HepG2 (cell line): ENCODE measurements at places on chromosomes 12 and 14. TPM values are rescaled to one million over a fixed set of nuclear protein-coding genes. Genes with fewer than 3 reads are reported as not detected.
A peak's percentile ranks its signal among the peaks of the same experiment; 100 is the strongest.

ZBTB42 gene
- total RNA-seq: 3.2 and 4.2 TPM in 2 replicates

KRT83 gene
- total RNA-seq: not detected in 2 replicates

C3AR1 gene
- total RNA-seq: not detected in 2 replicates

DLGAP5 gene
- total RNA-seq: 55.8 and 80.1 TPM in 2 replicates

TULP3 gene
- 11.2 and 11.8 TPM in 2 replicates for total RNA-seq

KCNMB4 gene
- 0.84 and 1.7 TPM in 2 replicates for total RNA-seq

CDKL1 gene
- 5.1 and 7.9 TPM in 2 replicates for total RNA-seq

ERBB3 gene
- total RNA-seq: 55.2 and 93.6 TPM in 2 replicates

- peak overlapping the region; percentile 84 for H3K27ac ChIP-seq
- peak overlapping the region; percentile 91 for H3K4me3 ChIP-seq
- peaks cover 32% of the 10 kb centered on the region for H3K4me1 ChIP-seq
- H3K27me3 ChIP-seq: no peaks in the 10 kb centered on the region
- DNase-seq: no peak
Measured at GRCh38 chr12:752695-753610, 574 bp downstream of the WNK1 start.

GRCh38 chr14:104666981-104667380, 22.4 kb upstream of the INF2 start:
- no peaks in the 10 kb centered on the region for H3K36me3 ChIP-seq
- no peaks in the 10 kb centered on the region for H3K27me3 ChIP-seq
- no peak for DNase-seq
- no peak overlapping the region for H3K4me3 ChIP-seq
- peaks cover 42% of the 10 kb centered on the region for H3K4me1 ChIP-seq

GRCh38 chr12:5138256-5138655, 94.6 kb downstream of the KCNA5 start:
- no peaks in the 10 kb centered on the region; the same call in 1 of the 2 replicates for H3K4me1 ChIP-seq
- DNase-seq: no peak
- no peak overlapping the region for H3K4me3 ChIP-seq
- H3K36me3 ChIP-seq: no peaks in the 10 kb centered on the region

- H3K4me3 ChIP-seq: no peak overlapping the region
- no peak for DNase-seq
- H3K27me3 ChIP-seq: no peaks in the 10 kb centered on the region
Measured at GRCh38 chr12:119578112-119578511, 15.5 kb upstream of the TMEM233 start.

DNA sequence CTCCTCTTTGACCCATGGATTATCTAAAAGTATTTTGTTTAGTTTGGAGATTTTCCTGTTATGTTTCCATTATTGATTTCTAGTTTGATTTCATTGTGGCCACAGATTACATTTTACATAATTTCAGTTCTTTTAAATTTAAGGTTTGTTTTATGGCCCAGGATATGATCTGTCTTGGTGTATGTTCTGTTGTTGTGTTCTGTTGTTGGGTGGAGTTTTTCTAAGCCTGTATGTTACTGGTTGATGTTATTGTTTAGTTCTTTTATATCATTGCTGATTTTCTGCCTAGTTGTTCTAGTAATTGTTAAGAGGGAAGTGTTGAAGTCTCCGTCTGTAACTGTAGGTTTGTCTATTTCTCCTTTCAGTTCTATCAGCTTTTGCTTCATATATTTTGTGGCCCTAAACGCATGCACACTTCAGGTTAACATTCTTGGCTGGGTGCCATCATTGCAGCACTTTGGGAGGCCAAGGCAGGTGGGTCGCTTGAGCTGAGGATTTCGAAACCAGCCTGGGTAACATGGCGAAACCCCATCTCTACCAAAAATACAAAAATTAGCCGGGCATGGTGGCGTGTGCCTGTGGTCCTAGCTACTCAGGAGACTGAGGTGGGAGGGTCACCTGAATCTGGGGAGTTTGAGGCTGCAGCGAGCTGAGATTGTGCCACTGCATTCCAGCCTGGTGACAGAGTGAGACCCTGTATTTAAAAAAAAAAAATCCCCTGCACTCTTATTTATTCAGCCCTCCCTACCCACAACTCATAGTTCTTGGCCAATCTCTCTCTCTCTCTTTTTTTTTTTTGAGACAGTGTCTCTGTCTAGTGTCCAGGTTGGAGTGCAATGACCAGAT, 28.1 kb upstream of the CFL2 start:
- H3K27me3 ChIP-seq: no peaks in the 10 kb centered on the region
- no peak for DNase-seq
- no peak overlapping the region for H3K27ac ChIP-seq
- H3K36me3 ChIP-seq: no peaks in the 10 kb centered on the region

DNA sequence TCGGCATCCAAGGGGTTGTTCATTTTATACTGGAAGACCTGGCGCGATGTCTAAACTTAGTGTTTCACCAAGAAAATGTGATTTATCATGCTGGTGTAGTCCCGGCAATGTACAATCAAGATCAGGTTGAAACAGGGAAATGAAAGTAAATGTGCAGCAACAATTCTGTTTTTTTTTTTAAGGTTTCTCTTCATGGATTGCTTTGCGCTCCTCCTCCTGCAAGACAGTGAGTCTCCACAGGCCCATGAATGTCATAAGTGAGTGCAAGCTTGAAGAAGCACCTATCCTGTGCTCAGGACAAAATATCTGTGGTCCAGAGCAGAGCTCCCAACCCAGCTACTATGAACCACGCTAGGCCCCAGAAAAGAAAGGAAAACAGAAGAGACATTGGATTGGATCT, 143.4 kb downstream of the KCNK10 start:
- H3K36me3 ChIP-seq: no peaks in the 10 kb centered on the region
- no peak overlapping the region for H3K4me3 ChIP-seq
- H3K4me1 ChIP-seq: no peaks in the 10 kb centered on the region

GRCh38 chr12:79121486-79121885, 256.9 kb downstream of the SYT1 start:
- H3K27ac ChIP-seq: no peak overlapping the region
- H3K4me3 ChIP-seq: no peak overlapping the region
- H3K36me3 ChIP-seq: no peaks in the 10 kb centered on the region
- DNase-seq: no peak
- H3K27me3 ChIP-seq: no peaks in the 10 kb centered on the region

DNA sequence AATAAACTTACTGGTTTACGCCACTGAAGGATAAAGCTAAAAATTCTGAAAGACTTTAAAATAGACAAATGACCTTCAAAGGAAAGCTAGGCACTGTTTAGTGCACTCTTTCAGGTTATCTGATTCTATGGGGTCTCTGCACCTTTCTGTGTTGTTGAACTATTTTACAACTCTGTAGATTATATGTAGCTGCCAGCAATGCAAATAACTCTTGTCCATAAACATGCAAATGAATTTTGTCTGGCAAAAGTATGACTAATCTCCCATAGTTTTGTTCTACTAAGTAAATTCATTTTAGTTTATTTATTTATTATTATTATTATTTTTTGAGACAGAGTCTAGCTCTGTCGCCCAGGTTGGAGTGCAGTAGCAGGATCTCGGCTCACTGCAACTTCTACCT, 266.3 kb upstream of the CCDC196 start:
- no peaks in the 10 kb centered on the region for H3K4me1 ChIP-seq
- no peak overlapping the region for H3K4me3 ChIP-seq
- no peaks in the 10 kb centered on the region for H3K36me3 ChIP-seq
- no peak overlapping the region for H3K27ac ChIP-seq
- DNase-seq: no peak

GRCh38 chr12:49109641-49110463, 795 bp downstream of the LMBR1L start:
- peak overlapping the region; percentile 95 for H3K4me3 ChIP-seq
- H3K27ac ChIP-seq: peak overlapping the region; percentile 58
- H3K36me3 ChIP-seq: peaks cover 2% of the 10 kb centered on the region; the same call in 1 of the 2 replicates
- DNase-seq: no peak
- no peaks in the 10 kb centered on the region for H3K27me3 ChIP-seq
